ENCODE measurements at places on chromosomes 2 and 18.
A peak's percentile ranks its signal among the peaks of the same experiment; 100 is the strongest.

DNA sequence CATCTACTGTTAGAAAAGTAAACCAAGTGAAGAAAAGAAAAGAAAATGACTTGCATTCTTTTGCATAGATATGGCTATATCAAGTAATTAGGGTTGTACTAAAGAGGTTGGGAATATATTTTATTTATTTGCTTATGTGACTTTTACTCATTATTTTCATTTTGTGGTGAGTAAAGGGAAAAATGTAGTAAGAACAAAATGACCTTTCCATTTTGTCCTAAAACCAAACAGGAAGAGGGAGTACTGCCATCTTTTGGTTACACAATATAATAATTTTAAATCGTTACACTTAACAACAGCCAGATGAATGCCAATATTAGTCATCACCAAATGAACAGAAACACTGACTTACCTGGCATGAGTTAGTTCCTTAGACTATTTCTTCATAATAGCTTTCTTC, 47.3 kb upstream of the NDUFV2 start:
- DNase-seq: no peak

DNA sequence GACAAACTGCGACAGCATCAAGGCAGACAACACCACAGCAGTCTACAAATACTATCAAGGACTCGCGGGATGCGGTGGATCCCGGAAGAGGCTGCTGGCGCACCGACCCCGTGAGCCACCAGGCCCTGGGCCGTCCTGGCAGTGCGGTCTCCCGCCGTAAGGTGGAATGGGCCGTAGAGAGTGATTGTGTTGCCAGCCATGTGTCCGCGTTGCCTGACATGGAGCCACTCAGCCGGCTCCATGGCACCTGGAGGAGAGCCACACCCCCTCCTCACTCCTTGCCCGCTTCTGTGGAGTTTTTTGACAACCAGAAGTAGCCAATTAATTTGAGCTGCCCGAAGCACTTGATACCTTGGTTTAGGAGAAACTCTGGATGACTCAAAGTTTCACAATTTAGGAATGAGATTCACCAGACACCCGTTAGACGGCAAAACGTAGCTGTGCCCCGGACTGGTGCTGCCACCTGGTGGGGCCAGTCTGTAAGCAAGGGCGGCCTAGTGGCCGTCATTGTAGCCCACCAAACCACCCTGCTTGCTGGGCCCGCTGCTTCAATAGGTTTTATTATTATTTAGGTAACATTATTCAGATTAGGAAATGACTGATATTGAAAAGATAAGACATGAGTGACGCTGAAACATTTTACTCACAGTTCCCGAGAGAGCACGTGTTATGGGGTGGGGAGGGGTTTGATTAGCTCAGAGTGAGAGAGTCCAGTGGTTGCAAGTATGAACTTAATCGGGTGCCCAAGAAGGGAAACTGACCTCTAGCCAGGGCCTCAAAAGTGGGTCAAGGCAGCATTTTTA, 10.2 kb upstream of the IMP4 start:
- peak; percentile 55 for DNase-seq

GRCh38 chr18:59961070-59961469, 61.3 kb downstream of the PMAIP1 start:
- DNase-seq: no peak

GRCh38 chr2:215862351-215862771, 151.0 kb downstream of the MREG start:
- no peak for DNase-seq

DNA sequence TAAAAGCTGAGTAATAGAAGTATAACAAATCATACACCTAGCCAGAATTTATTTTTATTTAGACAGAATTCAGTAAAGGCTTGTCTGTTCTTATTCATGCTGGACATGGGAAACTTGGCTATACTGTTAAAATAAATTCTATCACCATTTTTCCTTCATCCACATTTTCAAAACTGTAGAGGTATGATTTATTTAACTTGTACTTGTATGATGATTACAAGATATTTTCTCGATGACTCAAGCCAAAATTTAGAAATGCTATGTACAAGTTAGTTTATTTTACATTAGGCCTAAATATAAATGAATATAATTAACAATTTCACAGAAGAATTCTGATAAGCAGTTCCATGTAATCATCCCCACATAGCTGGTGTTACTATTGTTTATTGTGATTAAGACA, 194.8 kb upstream of the DOK6 start:
- no peak for DNase-seq

DNA sequence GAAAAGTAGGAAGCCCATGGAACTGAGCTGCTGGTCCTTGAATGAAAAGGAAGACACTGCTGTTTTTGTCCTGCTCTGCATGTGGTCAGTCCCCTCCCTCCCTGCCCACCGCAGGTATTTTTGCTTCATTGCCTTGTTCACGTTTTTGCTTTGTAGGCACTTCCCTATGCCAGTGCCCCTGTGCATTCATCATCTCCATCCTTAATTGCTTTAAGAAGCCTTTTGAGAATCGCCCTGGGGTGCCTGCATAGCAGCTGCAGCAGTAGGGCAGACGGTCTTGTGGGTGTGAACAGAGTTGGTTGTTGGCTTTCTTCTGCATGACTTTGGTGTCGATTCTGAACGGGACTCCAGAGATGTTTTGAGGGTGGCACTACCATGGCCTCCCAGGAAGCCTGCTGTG, 97.0 kb downstream of the CABLES1 start:
- DNase-seq: no peak

DNA sequence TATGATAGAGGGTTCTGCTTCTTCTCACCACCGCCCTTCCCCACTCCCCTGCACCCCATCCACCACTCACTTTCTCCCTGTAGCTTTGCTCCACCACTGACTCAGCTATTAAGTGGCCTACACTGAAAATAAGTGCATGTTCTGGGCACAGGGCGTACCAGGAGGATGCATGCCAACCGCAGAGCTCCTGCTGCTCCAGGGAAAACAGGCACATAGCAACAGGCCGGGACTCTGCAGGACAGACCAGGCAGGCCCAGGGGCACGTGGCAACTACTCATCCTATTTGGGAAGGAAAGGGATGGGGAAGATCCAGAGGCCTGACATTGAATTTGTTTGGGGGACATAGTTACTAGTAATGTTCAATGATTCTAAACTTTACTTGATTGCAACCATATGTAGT, 28.4 kb downstream of the ARL4C start:
- no peak for DNase-seq

DNA sequence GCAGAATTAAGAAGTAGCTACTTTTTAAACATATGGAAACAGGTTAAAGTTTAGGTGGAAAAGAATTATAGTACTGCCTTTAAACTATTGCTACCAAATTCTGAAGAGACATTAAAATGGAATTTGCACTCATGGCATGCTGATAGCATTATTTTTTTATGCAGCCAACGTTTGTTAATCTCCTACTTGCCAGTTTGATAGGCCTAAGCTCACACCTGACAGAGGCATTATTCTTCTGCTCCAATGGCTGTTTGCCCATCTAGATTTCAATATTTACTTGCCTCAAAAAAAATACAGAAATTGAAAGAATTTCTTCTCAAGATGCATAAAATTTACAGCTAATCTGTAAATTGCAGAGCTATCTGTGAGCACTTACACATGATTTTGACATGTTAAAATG, 849.6 kb downstream of the CNTNAP5 start:
- no peak for DNase-seq

- DNase-seq: no peak
Observed at GRCh38 chr2:54677476-54678265, 45.8 kb upstream of the EML6 start.

GRCh38 chr2:130768191-130768855, 13.0 kb downstream of the AMER3 start:
- DNase-seq: no peak

Data from effector CD4-positive, alpha-beta T cell (primary cell).